AML-193 (cell line): ENCODE measurements at places on chromosomes 4 and X.
A peak's percentile ranks its signal among the peaks of the same experiment; 100 is the strongest.

DNA sequence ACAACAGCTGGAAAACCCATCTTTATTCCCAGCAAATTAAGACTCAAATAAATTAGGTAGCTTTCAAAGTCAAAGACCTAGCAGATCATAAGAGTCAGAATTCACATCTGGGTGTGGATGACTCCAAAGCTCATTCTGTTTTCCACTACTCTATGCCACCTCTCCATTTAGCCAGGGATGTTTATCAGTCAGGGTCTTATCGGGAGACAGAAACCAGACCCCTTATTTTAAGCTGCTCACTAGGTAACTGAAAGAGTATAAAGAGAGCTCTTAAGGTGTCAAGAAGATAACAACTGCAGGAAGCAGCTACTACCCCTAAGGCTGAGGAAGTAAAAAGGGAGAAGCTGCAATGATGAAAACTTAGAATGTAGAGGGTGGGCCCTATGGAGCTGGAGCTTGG is 333.7 kb upstream of the KLF3 start:
- DNase-seq: peak; percentile 53

DNA sequence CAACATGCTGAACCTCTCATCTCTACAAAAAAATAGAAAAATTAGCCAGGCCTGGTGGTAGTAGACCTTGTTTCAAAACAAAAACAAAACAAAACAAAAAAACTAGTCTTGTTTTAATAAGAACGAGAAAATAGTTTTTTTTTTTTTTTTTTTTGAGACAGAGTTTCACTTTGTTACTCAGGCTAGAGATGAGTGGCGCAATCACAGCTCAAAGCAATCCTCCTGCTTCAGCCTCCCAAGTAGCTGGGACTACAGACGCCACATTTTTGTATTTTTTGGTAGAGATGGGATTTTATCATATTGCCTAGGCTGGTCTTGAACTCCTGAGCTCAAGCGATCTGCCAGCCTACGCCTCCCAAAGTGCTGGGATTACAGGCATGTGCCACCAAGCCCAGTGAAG is 47.7 kb upstream of the UGDH start:
- DNase-seq: no peak

DNA sequence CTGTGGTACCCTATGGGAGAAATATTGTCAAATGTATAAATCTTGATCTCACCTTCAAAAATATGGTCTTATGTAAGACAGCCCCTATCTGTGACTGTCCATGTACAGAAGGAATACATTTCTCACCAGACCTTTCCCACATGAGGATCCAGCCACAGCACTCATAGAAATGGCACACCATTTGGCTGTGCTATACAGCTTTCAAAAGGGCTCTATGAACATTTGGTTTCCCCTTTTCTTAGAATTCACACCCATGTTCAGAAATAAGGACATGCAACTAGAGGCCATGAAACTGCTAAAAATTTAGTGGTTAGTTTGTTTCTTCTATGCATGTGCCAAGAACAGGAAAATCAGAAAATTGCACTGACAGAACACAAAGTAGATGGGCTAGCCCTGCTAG is 62.7 kb downstream of the ANTXR2 start:
- no peak for DNase-seq

DNA sequence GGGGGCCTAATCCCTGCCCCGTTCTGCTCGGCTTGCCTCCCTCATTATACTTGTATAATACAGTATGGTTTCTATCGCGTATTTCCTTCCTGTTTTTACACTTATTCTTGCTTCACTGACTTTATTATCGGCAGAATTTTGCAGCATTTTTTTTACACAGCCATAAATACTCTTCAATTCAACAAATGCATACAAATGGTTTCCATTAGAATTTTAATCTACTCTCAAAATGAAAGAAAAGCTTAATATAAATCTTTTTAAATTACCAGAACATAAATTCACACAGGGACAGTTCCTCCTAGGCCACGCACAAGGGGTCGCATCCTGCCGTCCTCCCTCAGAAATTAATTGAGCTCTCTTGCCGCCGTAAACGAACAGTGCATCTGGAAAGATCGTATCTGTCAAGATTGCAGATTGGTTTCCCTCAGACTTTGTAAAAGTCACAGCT is 42.9 kb downstream of the DCTD start:
- DNase-seq: no peak

- DNase-seq: no peak
These were observed 86.9 kb upstream of the MAGEB16 start for GRCh38 chrX:35711281-35711680.
